Stimulated activated CD4-positive, alpha-beta T cell treated with anti-CD3 and anti-CD28 coated beads, Interleukin-1b, Interleukin-23, amount 100 ng/mL, for 1 hour (primary cell): ENCODE measurements at places on chromosomes 2 and 18.

DNA sequence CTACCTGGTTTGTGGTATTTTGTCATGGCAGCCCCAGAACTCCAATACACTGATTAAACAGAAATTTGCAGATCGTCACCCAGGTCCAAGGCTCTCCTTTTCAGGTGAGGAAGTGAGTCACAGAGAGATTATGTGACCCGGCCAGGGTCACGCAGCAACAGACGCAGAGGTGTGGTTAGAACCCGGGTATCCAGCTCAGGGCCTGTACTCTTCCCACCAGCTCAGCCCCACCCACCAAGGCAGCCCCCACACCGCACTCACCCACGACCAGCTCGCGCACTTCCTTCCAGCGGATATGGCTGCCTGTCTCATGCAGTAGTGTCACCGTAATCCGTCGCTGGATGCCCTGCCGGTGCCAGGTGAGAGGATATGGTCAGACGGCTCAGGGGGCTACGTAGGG lies 48.1 kb downstream of the AQP12A start:
- DNase-seq = no peak

DNA sequence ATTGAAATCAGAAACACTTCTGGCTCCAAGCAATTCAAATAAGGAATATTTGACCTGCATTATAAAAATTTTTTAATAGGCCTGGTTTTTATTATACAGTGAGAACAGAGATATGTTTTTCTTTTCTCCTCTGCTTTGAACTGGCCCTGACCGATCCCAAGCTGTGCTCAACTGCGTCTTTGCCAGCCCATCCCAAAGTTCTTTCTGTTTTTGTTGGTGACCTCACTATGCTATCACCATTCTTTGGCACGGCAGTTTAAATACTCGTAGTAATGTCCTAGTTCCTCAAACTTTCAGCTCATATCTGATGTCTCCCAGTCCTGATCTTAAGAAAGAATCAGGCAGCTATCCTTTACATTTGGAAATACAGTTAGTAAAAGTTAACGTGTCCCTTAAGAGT lies 42.3 kb upstream of the NETO1 start:
- no peak for DNase-seq

DNA sequence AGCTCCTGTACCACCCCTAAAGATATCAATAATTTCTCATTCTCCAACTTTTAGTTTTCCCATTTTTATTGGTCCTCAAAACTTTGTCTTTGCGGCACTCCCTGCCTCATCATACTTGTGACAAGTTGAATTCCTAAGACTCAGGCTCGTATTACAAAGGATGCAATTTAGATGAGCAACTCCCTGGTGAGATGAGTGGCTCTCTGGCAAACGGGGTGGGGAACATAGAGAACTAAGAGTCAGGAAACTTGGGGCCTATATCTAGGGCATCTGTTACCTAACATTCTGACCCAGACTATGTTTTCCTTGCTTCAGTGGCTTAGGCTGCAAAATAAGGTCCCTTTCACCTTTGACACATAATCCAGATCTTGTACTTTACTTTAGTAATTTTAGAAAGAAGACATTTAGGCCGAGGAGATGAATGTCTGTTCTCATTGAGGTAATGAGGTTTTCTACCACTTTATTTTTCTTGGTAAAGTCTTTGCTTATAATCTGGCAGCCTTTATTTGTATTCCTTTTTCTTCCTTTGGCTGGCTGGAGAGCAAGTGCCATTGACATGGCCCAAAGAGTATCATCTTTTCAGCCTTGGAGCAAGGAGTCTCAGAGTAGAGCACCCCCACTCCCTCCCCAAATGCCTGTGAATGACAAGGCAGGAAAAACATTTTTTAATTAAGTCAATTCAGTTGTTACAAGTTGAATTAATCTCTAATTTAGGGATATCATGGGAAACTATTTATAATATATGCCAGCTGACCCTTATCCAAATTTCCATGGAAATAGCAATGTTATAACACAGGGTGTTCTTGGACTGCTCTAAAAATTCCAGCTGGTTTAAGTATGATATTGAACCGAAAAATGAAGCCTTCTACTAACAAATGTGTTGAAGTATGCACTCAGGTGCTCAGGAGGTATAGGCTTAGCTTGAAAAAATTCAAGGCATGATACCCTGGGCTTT lies 15.2 kb downstream of the TSPYL6 start:
- no peak for DNase-seq

DNA sequence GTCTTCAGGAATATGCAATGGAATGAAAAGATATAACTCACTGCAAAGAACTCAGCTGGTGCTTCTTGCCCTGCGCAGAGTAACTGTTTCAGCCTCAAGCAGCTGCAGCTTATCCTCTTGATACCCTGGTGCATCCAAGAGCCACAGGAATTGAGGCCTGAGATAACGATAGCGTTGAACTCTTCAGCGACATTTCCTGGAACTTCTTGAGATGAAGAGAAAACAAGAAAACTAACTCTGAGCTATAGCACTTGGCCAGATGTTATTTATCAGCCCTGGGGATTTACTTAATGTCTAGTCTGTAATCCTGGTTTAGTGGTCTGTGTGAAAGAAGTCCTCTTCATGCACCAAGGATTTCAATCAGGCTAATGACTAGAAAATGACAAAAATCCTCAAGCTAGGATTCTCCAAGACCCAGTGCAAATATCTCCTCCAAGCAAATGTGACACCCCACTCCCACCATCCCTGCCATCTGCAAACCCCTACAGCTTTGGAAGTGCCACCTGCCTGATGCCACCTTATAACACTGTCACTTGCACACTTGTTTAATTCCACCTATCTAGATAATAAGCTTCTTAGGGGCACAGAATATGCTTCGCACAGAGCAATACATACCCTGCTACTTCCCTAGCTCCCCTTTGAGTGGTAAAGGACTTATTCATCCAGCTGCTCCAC lies 40.6 kb downstream of the EHD3 start:
- DNase-seq = no peak

DNA sequence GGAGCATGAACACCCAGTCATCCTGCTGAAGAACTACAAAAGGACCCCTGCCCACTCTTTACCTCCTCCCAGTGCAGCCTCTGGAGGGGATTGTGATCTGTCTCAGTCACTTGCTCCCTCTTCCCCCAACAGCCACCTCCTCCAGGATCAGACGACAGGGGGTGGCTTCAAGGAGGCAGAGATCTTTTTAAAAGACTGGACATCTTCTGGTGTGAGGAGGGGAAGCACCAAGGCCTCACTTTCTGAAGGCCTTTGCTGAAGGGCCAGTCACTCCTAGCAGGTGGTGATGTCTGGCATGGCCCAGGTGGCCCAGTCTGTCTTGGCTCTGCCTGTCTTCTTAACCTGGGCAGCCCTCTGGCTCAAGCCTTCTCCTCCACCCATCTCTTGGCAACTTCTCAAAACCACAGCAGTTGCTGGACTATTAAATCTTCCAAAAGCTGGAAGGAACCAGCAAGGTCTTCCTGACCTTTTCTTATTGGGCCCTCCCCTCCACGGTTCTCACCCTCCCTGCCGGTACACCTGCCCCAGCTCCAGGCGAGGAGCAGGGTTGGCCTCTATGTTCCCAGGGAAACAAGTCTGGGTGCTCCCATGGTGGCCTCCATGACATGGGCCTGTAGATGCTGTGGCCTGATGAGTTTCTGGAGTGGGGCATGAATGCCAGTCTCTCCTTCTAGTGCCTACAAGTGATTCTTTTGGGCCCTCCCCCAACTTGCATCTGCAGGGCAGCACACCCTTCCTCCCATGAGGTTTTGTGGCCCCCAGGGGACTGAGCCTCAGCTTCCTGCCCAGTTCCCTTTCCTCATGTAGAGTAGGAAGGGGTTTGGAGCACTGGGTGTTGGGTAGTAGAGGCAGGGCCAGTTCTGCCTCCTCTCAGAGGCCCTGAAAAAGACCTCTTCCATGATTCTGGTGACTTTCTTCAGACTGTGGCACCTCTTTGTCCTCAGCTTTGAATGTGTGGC lies 5.0 kb upstream of the ATP6V1B1 start:
- DNase-seq = no peak

DNA sequence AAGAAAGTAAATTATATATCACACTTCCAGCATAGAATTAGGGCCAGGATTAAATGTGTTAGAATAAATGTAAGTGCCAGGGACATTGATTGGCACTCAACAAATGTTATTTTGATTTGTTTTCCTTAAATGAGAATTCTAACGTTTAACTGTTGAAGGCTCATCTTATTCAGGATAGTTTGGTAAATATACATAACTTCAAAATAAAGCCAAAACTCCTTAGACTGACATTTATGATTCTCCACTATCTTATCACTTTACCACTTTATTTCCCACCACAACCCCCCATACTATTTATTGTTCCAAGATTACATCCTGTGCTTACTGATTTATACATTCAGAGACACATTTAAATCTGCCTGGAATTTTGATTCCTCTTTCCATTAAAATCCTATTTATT lies 769.5 kb upstream of the CDH2 start:
- no peak for DNase-seq

DNA sequence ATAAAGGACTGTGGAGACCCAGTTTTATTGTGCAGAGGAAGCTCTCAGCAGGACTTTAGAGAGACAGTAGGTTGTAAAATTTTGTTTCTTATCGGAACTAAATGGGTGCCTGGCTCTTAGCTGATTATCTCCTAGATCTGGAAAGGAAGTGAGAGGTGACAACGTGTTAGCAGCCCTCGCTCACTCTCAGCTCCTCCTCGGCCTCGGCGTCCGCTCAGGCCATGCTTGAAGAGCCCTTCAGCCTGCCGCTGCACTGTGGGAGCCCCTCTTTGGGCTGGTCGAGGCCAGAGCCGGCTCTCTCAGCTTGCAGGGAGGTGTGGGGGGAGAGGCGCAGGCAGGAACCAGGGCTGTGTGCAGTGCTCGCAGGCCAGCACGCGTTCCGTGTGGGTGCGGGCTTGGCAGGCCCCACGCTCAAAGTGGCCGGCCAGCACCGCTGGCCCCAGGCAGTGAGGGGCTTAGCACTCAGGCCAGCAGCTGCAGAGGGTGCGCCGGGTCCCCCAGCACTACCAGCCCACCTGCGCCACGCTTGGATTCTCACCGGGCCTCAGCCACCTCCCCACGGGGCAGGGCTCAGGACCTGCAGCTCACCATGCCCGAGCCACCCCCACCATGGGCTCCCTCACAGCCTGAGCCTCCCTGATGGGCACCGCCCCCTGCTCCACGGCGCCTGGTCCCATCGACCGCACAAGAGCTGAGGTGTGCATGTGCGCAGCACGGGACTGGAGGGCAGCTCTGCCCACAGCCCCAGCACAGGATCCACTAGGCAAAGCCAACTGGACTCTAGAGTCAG lies 4.6 kb upstream of the MFF start:
- no peak for DNase-seq

GRCh38 chr2:37472959-37473358 lies 128.5 kb downstream of the QPCT start:
- no peak for DNase-seq

DNA sequence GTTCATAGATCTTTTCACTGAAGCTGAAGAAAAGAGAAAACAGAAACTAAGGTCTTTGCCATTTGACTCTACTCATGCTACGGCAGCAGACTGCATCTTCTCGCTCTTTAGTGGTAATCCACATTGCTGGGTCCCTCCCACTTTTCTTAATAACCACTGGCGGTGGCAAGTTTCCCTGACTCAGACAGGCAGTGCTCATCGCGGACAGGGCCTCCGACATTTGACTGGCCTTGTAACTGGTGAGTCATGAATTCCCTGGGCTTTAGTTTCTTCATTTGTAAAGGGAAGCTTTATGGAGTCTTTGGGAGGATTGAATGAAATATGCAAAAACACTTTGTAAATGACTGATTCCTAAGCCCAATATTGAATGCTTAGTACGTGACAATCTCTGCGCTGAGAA lies 238.2 kb upstream of the RBBP8 start:
- no peak for DNase-seq

- DNase-seq = no peak
Observed at GRCh38 chr2:227703961-227704360, 13.9 kb downstream of the SLC19A3 start.

DNA sequence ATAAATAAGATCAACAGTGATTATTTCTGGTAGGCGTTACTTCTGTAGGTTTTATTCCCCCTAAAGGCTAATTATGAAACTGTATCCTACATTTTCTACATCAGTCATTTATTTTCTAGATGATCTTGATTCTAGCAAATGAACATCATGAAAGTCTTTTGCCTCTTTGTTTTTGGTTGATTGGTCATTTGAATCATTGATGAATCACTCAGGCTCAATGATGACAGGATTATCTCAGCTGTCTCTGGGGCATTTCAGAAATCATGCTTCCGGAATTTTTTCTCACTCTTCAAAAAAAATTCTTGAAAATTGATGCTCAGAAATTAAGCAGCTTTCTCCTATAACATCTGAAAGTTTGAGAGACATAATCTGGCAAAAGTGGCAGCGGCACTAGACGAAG lies 298.9 kb upstream of the TCF4 start:
- DNase-seq = no peak

- DNase-seq = no peak
Observed at GRCh38 chr2:187117483-187117882, 268.5 kb upstream of the ZSWIM2 start.

GRCh38 chr2:174881678-174882077 lies 117.4 kb upstream of the CHRNA1 start:
- no peak for DNase-seq

DNA sequence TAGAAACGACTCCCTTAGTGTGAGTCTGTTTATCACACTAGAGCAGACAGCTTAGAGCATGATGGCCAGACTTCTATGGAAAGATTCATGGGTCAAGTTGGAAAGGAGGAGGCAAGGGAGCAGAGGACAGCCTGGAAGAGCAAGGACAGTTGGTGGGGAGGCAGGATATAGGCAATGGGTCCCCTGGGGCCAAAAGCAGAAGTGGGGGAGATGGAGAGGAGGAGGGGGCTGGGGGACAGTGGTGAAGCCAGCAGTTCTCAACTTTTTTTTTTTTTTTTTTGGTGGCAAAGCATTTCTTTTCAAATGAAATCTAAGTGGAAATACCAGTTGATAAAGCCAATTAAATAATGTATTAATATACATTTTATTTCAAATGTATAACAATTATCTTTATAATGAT lies 197.9 kb downstream of the HRH4 start:
- no peak for DNase-seq
